Breast epithelium (tissue), 4 donors: ENCODE measurements at places on chromosomes 4 and X. TPM values are rescaled to one million over a fixed set of nuclear protein-coding genes. Genes with fewer than 3 reads are reported as not detected.

SLC6A8 gene
- 18.4 TPM for total RNA-seq

DDX53 gene
- total RNA-seq, result not detected

PDZD4 gene
- total RNA-seq, result 0.80 TPM

CBLL2 gene
- total RNA-seq, result not detected

FAM9C gene
- not detected for total RNA-seq

ARAP2 gene
- 71.4 TPM for total RNA-seq

PNMA6A gene
- total RNA-seq, result 1.8 TPM

GRCh38 chr4:139814323-139815015, 148.8 kb downstream of the MGST2 start:
- no peak for DNase-seq

GRCh38 chr4:47763279-47763678, 74.6 kb downstream of the CORIN start:
- no peak for DNase-seq

DNA sequence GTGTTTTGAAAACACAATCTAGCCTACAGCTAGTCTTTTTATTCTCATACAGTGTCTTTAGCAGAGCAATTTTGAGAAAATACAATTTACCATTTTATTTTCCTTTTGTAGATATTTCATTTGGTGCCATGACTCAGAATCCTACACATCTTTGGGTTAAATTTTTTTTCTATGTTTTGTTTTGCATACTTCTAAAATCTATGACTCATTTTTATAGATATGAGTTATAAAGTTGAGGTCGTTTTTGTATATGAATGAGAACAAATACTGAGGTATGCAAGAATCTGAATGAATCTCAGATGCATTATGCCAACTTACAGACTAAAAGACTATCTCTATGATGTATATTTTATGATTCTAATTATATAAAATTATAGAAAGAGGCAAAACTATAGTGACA, 206.5 kb upstream of the ANXA10 start:
- DNase-seq, result no peak

- DNase-seq, result no peak
These were observed 164.3 kb downstream of the RAPGEF2 start for GRCh38 chr4:159266981-159267868.

- DNase-seq, result no peak
These were observed 9.6 kb downstream of the PPP3CA start for GRCh38 chr4:101337688-101338087.

DNA sequence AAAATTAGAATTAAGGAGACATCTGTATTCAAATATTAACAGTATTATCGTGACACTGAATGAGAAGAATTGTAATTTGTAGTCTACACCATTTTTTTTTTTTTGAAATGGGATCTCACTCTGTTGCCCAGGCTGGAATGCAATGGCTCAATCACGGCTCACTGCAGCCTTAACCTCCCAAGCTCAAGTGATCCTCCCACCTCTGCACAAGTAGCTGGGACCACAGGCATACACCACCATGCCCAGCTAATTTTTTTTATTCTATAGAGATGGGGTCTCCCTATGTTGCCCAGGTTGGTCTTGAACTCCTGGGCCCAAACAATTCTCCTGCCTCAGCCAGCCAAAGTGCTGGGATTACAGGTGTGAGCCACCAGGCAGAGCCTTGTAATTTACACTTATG, 24.8 kb downstream of the ELF2 start:
- DNase-seq, result no peak

DNA sequence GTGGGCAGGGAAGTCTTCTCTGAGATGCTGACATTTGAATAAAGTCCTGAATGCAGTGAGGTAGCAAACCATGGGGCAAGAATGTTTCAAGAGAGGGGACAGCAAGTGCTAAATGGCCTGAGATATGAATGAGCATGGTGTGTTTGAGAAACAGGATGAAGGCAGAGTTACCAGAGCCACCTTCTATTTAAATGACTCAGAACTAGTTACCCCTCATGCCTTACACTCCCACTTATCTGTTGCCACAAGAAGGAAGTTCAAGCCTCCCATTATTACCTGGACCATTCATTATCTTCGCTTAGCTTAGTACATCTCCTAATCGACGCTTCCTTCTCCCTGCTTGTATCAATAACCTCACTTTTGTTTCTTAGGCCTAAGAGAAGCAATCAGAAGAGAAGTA, 67.7 kb upstream of the STARD8 start:
- DNase-seq, result no peak

GRCh38 chrX:3257471-3257870, 89.0 kb downstream of the MXRA5 start:
- no peak for DNase-seq

DNA sequence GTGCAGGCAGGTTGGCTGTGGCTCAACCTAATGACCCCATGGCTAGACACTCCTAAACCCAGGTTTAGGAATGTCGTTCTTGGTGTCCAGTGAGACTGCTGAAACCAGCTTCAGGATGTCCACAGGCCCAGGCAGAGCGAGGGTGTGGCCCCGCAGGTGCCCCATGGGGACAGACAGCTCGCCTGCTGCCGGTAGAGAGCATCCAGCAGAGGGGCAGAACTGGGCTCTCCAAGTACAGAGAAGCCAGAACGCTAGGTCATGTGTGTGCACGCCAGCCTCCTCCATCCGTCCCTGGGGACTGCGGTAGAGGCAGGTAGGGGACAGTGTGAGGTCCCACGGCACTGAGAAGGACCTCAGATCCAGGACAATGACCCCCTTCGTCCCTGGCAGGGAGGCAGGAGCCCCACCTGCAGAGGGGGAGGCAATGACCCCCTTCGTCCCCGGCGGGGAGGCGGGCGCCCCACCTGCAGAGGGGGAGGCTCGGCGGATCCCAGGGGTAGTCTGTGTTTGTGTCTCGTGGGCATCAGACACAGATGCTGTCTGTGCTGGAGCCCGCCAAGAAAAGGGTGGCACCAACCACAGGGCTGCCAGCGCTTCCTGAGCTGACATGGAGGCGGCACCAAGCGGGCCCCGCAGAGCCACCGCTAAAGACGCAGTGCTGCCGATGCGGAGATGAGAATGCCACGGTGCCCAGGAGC, 118.4 kb downstream of the FAM53A start:
- DNase-seq, result no peak

DNA sequence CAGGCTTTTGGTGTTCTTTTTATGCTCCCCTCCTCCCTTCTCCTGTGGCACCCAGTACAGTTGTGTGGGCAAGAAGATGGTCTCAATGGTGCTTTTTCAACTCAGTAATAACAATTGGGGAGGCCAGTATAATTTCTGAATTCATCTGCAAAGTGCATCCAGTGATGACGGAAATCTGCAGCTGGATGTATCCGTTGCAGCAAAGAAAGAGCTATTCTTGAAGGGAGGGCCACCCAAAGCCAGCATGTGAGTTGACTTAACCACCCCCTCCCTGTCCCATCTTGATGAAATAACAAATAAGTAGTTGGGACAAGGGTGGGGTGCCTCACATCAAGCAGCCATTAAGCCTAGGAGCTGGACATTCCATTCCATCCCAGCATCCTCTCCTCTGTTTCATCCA, 30.7 kb downstream of the TSC22D3 start:
- DNase-seq, result no peak

DNA sequence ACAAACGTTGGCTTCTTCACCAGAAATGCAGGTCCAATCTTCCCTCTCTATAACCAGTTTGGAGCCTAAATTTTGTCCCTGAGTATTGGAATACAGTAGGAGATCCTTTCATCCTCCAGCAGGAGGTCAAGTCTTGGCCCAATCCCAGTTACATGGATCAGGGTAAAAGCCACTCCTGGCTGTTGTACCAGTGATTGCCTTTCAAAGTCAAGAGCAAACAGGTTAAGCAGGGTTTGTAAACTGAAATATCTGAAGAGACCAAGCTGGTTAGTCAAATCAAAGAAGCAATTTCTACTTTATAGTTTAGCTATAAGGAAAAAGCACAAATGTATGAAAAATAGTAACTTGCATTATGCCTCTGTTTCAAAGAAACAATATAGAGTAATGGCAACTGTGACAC, 329.4 kb downstream of the NAF1 start:
- DNase-seq, result no peak

GRCh38 chr4:90515191-90515590, 388.0 kb downstream of the CCSER1 start:
- DNase-seq, result no peak

DNA sequence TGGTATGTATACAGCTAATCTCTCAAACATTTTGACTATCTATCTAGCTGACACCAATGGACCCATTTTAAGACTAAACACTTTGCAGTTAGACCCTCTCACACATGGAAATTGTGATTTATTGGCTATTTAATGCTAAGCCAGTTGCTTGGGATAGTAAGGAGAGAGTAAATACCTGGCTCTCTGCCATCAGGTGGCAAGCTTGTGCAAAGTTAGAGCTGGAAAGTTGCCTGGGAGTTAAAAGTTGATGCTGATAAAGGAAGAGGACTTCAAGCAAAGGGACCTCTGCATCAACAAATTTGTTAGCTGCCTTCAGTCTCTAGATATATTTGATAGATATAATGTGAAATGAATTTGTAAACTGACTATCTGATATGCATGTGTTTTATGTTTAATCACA, 61.1 kb downstream of the PACRGL start:
- no peak for DNase-seq

DNA sequence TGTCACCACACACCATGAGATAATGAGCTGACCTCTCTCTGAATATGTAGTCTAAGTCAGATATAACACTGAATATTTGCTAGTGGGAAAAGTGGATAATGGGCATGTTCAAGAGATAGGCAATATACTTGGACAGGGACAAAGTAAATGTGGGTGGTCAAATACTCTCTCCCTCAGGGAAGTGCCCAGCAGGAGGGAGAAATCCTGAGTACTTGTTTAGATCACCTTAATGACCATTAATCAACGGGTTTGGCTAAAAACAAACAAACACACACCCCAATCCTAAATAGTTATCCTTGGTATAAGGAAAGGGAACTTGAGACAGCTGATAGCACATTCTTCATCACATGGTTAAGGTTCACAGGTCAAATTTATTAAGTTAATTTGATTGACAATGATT, 933.5 kb downstream of the C4orf33 start:
- DNase-seq, result no peak
